ENCODE measurements at places on chromosomes 3 and 15. TPM values are rescaled to one million over a fixed set of nuclear protein-coding genes. Genes with fewer than 3 reads are reported as not detected.

Gene SOX14
- not detected for total RNA-seq

Gene CFAP92
- 0.29 TPM for total RNA-seq

DNA sequence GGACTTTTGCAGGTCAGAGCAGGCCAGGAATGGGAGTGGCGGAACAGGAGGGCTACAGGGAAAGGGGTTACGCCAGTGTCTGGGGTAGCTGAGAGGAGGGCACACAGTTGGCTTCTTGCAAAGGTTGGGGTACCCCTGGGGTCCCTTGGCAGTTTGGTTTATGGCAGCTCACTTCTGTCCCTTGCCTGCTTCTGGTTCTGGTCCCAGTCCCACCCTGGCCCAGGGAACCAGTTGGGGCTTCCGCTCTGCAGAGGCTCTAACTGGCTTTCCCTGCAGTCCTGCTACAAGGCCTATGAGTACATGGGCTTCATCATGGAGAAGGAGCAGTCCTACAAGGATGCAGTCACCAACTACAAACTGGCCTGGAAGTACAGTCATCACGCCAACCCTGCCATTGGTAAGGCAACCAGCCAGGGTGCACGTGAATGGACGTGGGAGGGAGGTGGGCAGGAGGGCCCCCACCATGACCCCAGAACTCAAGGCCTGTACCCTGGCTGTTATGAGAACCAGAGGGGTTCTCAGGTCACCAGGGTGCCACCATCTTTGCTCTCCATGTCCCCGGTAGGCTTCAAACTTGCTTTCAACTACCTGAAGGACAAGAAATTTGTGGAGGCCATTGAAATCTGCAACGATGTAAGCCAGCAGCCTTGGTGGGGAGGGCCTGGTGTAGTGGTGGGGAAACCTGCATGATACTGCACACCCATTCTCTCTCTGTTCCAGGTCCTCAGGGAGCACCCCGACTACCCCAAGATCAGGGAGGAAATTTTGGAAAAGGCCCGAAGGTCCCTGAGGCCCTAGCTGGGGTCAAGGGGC, 15.2 kb downstream of the CSRNP1 start:
- peak; percentile 21 for DNase-seq

GRCh38 chr3:105688821-105689220, 180.0 kb downstream of the CBLB start:
- no peak for DNase-seq

DNA sequence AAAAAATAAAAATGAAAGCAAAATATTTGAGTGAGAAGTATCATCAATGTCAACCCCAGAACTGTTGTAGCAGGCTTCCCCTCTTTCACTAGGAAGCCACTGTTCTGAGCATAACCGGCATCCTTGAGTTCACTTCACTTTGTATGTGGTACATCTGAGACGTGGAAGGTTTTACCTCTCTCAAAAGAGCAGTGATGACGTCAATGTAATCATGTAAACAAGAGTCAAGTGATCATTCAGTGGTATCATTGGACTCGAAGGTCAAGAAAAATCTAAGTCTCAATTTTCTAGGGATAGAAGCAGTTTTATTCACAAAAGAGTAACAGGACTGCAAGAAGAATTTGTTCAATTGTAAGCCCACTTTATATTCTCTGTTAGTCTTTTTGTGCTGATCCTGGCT, 339.8 kb upstream of the THRB start:
- DNase-seq, result no peak

DNA sequence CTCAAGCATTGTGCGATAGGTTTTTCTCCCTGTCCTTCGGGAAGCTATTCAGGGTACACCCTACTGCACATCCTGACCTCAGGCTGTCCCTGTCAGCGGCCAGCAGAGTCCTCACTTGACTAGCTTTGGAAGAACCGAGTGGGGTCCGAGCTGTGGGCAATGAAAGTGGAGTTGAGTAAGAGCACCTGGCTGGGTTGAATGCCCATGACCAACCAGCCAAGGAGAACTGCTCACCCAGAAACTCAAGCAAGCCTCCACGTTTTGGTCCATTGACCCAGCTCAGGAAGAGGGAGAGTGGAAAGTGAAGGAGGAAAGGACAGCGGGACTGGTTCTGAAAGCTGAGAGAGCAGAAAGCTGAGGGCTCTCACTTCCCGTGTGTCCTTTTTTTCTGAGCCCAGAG, 36.0 kb upstream of the HDGFL3 start:
- DNase-seq, result no peak

GRCh38 chr15:66043264-66043663, 174.0 kb downstream of the RAB11A start:
- DNase-seq, result no peak

Gene COMMD4
- total RNA-seq, result 31.9 TPM

GRCh38 chr15:68614286-68615035, 35.7 kb downstream of the CORO2B start:
- peak; percentile 59 for DNase-seq

GRCh38 chr15:66288093-66288492, 5.3 kb upstream of the DIS3L start:
- DNase-seq, result no peak

GRCh38 chr3:20490996-20491395, 305.0 kb upstream of the SGO1 start:
- DNase-seq, result no peak

DNA sequence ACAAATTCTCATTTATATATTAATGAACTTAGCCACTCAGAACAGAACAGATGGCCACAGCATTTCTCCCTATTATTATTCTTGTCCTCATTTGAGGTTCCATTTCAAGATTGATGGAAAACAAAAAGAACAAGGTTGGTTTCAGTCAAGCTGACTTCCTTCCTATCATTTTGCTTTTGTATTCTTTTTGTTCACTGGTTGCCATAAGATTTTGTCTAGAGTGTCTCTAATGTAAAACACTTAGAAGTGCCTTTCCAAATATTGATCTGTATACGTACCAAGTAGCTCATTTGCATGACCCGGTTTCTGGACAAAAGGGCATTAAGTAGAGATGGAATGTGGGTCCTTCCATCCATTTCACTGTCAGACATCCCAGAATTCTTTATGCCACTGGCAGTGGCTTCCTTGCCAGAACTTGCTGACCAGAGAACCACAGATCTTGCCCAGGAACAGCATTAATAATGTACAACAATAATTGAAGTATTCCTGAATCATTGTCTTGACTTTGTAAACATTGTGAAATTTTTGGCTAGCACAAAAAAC, 63.8 kb downstream of the PEX5L start:
- DNase-seq, result no peak

Measured in left cardiac atrium (tissue), 4 donors.